ENCODE measurements at places on chromosomes 12 and 14. TPM values are rescaled to one million over a fixed set of nuclear protein-coding genes. Genes with fewer than 3 reads are reported as not detected.
A peak's percentile ranks its signal among the peaks of the same experiment; 100 is the strongest.

Gene ARG2
- 2.2 TPM for total RNA-seq

Gene CLEC4C
- total RNA-seq: not detected

Gene WSCD2
- not detected for total RNA-seq

Gene PLCZ1
- total RNA-seq: not detected

- no peak for DNase-seq
Measured at GRCh38 chr12:6788972-6789924, at the start of gene CD4. TSS of gene CD4 (plus strand) at chr12:6789528. CDS start at chr12:6800139, 10,611 bp downstream.

DNA sequence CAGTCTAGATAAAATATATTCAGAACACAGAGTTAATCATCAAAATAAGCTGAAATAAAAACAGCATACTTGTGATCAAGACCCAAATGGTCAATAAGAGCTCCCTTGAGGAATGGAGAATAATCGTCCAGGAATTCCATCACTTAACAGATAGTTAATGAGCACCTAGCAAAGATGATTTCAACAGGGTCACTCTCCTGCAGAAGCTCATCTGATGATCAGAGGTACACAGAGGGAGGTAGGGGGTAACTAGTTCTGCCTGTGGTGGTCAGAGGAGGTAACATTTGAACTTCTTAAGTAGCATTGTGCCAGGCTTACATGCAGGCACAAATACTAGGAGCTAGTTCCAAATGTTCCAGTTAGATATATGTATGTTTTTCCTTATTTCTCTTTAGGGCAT is 9.5 kb downstream of the MED13L start:
- no peak for DNase-seq

DNA sequence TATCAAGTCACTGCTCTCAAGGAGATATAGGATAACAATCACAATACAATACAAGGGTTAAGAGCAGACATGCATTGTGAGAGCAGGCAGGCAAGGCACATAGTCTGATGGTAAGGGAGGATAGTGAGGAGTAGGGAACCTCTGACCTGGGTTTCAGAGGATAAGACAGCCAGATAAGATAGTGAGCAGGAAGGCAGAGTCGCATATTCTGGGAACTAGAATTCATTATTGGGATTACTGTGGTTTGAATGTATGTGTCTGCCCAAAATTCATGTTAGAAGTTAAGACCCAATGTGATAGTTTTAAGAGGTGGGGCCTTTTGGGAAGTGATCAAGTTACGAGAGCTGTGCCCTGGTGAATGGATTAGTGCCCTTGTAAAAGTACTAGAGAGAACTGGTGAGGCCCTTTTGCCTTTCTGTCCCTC is 14.4 kb upstream of the ATF1 start:
- DNase-seq: no peak

DNA sequence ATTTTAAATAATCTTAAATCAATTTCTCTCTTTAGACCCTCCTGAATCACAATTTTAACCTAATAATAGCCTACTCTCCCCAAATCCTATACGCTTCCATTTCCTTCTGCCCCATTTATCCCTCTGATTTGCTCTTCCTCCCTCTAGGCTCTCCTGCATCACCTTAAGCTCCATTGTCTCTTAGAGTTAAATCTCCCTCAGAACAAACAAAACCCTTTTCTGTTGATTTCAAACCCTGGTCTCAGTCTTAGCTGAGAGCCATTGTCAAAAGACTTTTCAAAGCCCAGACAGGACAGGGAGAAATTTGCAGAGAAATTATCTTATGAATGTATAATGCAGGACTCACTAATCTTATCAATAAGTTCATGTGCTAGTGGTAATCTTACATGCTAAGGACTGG is 106.1 kb downstream of the C12orf75 start:
- DNase-seq: no peak

DNA sequence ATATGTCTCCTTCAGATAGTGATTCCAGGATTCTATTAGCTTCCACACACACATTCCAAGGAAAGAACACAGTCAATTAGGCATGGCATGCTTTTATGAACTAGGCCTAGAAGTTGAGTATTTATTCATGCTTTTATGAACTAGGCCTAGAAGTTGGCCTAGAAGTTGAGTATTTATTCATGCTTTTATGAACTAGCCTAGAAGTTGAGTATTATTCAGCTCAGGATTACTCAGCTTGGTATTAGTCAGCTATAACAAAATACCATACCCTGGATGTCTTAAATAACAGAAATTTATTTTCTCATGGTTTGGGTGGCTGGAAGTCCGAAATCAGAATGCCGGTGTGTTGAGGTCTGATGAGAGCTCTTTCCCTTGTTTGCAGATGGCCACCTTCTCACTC is 442.7 kb upstream of the FLRT2 start:
- DNase-seq: peak; percentile 19

GRCh38 chr12:34400411-34400881 is 378.1 kb downstream of the ALG10 start:
- DNase-seq: no peak

DNA sequence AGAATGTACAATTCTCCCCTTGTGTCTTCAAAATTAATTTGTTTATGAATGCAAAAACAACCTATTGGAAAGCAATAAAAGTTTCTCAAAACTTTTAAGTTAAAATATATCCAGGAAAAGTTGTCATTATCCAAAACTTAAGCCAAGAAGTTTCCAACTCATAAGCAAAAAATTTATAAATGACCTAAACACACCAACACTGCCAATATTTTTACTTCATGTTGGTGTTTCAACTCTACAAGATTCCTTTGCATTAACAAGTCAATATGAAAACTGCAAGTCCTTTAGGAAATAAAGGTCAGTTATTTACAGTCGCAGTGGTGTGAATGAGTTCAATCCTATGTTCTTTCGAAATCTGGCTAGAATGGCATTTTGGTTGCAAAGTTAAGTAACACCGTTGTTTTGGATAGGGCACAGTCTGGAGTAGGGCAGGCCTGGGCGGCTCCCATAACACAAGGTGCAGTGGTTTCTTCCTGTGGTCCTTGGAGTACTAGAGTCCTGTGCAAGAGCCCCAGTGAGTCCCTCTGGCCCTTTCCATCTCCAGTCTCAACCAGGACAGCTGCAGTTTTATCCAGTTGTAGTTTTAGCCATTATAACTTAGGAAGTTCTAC is 151.4 kb downstream of the MED13L start:
- no peak for DNase-seq

- no peak for DNase-seq
Measured at GRCh38 chr12:27226407-27226929, 17.6 kb upstream of the STK38L start.

DNA sequence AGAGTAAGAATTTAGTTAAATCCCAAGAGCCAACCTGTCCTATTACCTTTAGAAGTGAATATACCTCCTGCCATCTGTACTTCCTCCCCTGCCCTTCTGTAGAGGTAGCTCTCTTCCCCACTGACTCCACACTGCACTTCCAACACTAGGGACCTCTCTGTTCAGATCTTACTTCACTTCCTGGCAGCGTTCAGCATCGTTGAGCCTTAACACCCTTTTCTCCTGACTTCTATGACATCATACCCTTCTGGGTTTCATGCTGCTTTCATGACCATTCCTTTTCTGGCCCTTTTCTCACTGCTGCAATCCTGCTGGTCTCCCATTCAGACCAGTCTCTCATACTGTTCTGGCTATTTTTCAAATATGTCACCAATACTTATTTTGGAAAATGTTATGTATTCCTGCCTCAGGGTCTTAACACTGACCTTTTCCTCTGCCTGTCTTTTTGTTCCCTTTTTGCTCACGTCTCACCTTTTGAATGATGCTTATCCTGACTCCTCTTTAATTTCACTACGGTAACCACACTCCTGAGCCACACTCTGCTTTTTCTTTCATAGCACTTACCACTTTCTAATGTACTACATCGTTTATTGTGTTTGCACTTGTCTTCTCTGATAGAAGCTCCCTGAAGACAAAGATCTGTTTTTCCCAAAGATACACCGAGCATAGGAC is 67.6 kb downstream of the PLEKHA5 start:
- DNase-seq: no peak

- DNase-seq: no peak
Measured at GRCh38 chr12:7113389-7113871, 4.4 kb upstream of the C1RL start.

DNA sequence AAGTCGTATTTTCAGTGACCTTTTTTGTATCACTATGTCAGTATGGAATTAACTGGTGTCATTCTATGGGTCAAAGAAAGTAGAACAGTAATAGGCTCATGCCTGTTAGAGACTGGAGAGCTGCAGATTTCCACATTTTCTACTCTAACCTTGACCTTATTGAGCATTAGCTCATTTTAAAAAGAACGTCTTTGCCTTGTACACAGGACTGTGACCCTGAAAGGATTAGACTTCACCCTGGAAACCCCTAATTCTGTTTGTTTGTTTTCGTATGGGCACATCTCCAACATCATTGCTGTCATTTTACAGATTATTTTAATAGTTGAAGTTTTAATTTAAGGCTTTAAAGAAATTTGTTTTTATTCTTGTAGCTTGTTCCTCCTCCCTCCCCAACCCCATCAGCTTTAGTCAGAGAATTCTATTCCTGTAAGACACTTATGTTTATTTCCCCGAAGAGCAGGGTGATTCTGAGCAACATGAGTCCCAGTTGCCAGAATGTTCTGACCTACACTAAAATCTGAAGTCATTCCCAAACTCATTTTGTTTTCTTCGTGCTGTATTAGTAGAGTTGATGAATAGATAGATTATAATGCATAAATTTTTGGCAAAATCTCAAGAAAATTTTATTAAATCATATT is 451.3 kb downstream of the FOXG1 start:
- no peak for DNase-seq

DNA sequence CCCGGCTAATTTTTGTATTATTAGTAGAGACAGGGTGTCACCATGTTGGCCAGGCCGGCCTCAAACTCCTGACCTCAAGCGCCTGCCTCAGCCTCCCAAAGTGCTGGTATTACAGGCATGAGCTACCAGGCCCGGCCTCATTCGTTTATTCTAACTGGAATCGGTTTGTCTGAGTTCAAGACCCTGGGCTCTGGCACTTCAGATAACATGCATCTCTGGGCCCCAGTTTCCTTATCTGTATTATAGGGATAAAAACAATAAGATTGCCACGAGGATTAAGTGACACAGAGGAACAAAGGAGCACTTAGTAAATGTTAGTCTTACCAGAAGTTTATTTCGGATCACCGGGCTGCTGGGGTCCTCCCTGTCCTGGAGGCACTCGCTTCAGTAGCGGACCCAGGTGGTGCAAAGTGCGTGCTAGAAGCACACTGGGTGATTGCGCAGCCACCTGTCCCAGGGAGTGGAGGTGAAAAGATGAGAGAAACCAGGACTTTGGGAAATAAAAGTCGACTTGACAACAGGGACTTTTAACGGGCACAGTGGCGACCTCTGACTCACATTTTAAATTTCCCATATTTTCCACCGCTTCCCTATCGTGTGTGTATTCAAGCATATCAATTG is 37.5 kb downstream of the ACACB start:
- no peak for DNase-seq

GRCh38 chr14:68133856-68134255 is 314.3 kb downstream of the RAD51B start:
- DNase-seq: no peak

DNA sequence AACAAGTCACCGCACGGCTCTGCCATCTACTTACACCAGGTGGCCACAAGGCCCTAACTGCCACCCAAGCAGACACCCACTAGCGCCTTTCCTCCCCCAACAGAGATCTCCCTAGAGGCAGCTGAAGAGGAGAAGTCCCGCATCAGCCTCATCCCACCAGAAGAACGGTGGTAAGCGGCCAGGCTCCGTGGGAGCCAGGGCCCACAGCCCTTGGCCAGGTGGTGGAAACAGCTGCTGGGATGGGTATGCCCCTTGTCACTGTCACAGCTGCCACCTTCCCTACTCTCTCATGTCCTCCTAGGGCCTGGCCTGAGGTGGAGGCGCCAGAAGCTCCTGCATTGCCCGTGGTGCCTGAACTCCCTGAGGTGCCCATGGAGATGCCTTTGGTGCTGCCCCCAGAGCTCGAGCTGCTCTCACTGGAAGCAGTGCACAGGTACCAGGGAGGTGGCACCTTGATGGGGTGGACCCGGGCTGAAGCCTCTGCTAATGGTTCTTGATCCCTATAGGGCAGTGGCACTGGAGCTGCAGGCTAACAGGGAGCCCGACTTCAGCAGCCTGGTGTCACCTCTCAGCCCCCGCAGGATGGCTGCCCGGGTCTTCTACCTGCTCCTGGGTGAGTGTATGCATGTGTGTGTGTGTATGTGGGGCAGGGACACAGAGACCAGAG is 7.5 kb downstream of the REC8 start:
- no peak for DNase-seq

DNA sequence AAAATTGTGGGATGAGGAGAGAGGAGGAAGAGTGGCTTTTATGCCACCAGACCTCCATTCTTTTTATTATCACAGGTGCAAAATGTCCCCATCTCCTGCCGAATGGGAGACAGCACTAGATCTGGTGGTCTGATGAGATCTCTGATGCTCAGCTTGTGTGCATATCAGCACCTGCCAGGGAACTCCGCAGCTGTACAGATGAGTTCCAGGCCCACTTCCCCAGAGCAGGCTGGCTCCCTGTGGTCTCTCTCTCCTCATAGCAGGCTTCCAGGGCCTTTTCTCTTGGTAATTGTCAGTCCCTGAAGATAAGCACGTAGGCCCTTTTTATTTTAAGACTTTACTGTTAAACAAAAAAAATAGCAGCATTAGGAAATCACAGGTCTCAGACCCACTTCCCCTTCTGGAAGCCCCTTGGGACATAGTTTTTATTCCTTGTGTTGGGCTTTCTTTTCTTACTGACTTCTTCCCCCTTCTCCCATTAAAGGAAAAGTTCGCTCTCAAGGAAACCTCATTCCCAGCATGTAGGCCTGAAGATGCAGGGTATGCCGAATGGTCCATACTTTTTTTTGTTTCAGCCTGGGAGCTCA is 4.5 kb upstream of the TBC1D30 start:
- DNase-seq: no peak

- no peak for DNase-seq
Measured at GRCh38 chr12:56257491-56258067, 605 bp downstream of the ANKRD52 start.

DNA sequence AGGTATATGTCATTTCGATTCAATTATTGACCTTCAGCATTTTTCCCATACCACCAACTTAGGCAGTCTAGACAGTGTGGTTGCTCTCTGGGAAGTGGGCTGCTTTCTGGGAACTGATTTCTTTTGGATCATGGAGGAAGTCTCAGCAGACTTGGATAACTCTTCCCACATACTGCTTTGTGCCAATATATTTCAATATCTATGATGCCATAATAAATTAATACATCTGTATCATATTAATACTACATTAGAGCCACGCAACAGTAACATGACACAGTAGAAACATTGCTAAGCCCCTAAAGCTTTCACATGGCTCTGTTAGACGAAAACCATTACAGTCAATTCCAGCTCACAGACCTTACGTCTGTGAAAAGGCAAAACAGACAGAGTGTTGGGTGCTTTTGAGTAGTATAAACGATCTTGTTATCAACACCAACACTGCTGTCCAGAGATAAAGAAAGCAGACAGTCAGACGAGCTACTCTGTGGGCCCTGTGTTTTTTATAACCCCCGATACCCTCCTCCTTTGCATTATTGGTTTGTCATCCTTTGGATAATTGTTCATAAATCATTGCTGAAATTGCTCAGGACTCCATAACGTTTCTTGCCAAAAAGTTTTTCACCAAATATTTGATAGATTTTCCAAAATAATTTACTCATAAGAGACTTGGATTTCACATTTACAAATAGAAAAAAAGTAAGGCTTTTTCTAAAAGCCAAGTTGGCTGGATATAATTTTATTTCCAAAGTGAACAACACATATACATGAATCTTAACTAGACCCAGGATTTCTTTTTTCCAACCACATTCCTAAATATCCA is 439.7 kb downstream of the ADAMTS20 start:
- DNase-seq: no peak

Measured in HFFc6 (cell line).